ENCODE measurements at places on chromosomes 1 and 21. TPM values are rescaled to one million over a fixed set of nuclear protein-coding genes. Genes with fewer than 3 reads are reported as not detected.

Gene E2F2
- 3.0 TPM for total RNA-seq

Gene LRP8
- 71.0 TPM for total RNA-seq

Gene MOV10
- total RNA-seq = 6.7 TPM

Gene TMPRSS15
- total RNA-seq = 0.23 TPM

Gene NHLH1
- total RNA-seq = 0.23 TPM

Gene TP73
- 0.92 TPM for total RNA-seq

Gene TSTD1
- total RNA-seq = 52.1 TPM

Gene FMO2
- total RNA-seq = 1.2 TPM

Gene BTBD8
- 93.0 TPM for total RNA-seq

Gene KRTAP7-1
- total RNA-seq = not detected

Gene NUP210L
- total RNA-seq = 0.23 TPM

Gene COL8A2
- total RNA-seq = 2.1 TPM

Gene TLCD4
- 20.5 TPM for total RNA-seq

Gene RGS1
- 26.1 TPM for total RNA-seq

Gene PLEKHA6
- total RNA-seq = 23.1 TPM

Gene PKP1
- total RNA-seq = 0.92 TPM

Gene VPS72
- total RNA-seq = 68.5 TPM

Gene UBL4B
- not detected for total RNA-seq

Gene GPR153
- 33.2 TPM for total RNA-seq

Gene CEPT1
- total RNA-seq = 56.5 TPM

Gene SLC35F3
- total RNA-seq = 7.8 TPM

Gene VHLL
- 0.69 TPM for total RNA-seq

Gene C1orf56
- total RNA-seq = 3.0 TPM

Gene OR2AK2
- total RNA-seq = 2.1 TPM

Gene RPTN
- total RNA-seq = not detected

Gene LIPI
- total RNA-seq = not detected

Gene UBE2J2
- 42.2 TPM for total RNA-seq

Gene PEAR1
- total RNA-seq = 0.92 TPM

Gene RPS8
- 1,149 TPM for total RNA-seq

Gene C4BPA
- not detected for total RNA-seq

Gene ZNF683
- total RNA-seq = not detected

Gene KIRREL1
- total RNA-seq = 21.2 TPM

Gene GPR25
- 0.46 TPM for total RNA-seq

Gene NPR1
- 0.46 TPM for total RNA-seq

Gene ERG
- 2.5 TPM for total RNA-seq

Gene JMJD4
- total RNA-seq = 11.8 TPM

Gene UTP25
- 9.5 TPM for total RNA-seq

Gene ADGRB2
- 59.5 TPM for total RNA-seq

Gene LCE2B
- not detected for total RNA-seq

Gene USP33
- total RNA-seq = 189 TPM

Gene KCNH1
- 12.5 TPM for total RNA-seq

Gene RGS16
- 13.6 TPM for total RNA-seq

Gene GJB3
- total RNA-seq = not detected

Gene CLEC20A
- total RNA-seq = not detected

Gene EVA1C
- 2.1 TPM for total RNA-seq

Gene BMP8B
- total RNA-seq = 1.4 TPM

Gene HAO2
- not detected for total RNA-seq

Gene CELA3B
- total RNA-seq = not detected

Gene AK5
- total RNA-seq = 64.4 TPM

Gene HSD11B1
- 0.46 TPM for total RNA-seq

Gene GJA9
- not detected for total RNA-seq

Gene TRAF5
- total RNA-seq = 12.0 TPM

Gene CDCA8
- 2.1 TPM for total RNA-seq

All from diencephalon (tissue), 1 donor.